Effector CD8-positive, alpha-beta T cell (primary cell): ENCODE measurements at places on chromosomes 2 and 18.

DNA sequence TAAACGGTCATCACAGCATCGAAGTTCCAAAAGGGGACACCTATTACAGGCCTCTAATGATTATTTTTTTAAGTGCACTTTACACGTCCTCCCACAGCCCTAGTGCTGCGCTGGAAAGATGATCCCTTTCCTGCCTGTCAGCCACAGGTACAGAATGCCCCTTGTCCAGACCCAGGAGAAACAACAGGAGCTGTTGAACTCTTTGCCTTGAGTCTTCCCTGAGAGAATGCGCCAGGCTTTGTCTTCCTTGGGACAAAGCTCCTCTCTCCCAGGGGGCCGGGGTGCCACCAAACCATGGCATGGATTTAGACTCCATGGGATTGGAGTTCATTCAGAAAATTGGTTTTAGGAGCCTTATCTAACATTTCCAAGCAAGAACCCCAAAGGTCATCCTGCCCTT lies 319.0 kb upstream of the SOX11 start:
- DNase-seq, result no peak

GRCh38 chr18:45290364-45290763 lies 324.9 kb upstream of the SLC14A2 start:
- DNase-seq, result no peak

GRCh38 chr2:37767959-37768925 lies 96.8 kb upstream of the CDC42EP3 start:
- DNase-seq, result no peak

GRCh38 chr2:47403609-47404193 lies 745 bp downstream of the MSH2 start:
- no peak for DNase-seq

DNA sequence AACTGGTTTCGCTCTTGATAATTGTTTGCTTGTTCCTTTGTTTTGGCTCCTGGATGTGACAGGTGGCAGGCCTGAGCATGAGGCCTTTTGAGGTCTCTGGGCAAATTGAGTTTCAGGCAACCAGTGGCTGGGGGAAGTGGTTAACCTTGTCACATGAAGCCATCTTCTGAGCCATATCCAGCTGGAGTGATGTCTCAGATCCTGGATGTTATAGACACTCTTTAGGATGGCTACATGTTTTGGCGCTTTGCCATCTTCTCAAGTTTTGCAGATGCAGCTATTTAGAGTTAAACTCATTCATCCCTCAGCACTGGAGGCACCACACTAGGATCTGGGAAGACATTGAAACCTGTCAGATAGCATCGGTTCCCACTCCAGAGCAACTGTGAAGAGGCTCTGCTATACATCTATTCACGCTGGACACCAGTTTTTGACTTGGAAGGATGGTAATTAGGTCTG lies 25.3 kb upstream of the TACR1 start:
- DNase-seq, result no peak

- no peak for DNase-seq
These were observed 53.8 kb downstream of the TGOLN2 start for GRCh38 chr2:85273738-85274731.

DNA sequence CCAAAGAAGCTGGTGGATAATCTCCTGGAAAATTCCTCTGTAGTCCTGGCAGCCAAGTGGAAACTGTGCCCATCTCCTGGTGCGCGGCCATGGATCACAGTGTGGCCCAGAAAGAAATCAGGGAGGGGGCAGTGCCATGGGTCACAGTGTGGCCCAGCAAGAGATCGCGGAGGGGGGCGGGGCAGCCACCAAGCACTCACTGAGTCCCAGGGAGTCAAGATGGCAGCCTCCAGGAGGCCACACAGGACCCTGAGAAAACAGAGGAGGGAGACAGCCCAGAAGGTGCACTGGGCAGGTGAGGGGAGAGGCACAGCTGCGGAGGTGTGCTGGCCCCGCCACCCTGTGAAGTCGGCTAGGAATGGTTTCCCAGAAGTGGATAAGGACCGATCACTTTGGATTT lies 8.1 kb upstream of the ATP6V1B1 start:
- no peak for DNase-seq

- DNase-seq, result no peak
These were observed 7.5 kb upstream of the YPEL5 start for GRCh38 chr2:30139131-30139870.

DNA sequence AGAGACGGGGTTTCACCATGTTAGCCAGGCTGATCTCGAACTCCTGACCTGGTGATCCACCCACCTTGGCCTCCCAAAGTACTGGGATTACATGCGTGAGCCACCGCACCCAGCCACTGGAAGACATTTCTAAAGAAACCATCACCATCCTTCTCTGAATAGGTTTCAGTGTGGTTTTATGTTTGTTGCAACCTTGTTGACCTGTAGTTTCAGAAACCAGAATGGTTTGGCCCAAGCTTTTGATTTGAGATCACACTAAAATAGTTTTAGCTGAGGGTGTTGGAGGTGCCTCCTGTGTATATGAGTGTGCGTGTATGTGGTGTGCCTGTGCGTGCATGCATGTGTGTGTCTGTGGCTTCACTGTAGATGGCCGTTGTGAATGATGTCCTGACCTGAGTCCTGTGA lies 26.2 kb downstream of the INPP4A start:
- no peak for DNase-seq

- no peak for DNase-seq
These were observed 99.8 kb downstream of the METTL4 start for GRCh38 chr18:2471523-2471922.

DNA sequence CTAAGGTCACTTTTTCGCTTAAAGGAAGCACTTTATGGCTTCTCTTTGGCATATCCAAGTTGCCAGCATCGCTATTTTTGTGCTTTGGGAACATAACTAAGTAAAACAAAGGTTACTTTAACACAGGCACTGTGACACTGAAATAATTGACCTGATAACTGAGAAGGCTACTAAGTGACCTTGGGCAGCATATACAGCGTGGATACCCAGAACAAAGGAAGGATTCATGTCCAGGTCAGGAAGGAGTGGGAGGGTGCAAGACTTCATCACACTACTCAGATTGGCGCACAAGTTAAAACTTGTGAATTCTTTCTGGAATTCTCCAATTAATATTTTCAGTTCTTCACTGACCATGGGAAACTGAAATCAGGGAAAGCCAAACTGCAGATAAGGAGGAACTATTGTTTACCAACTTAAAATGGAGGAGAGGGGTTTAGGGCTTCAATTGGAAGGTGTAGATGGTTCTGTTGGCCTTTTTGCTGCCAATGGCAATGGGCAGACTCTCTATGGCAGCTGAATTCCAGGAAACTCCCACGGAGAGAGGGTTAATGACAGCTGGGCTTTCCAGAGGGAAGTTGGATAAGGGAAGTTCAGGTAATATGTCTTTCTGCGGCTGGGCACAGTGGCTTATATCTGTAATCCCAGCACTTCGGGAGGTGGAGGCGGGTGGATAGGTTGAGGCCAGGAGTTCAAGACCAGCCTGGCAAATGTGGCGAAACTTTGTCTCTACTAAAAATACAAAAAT lies 45.3 kb downstream of the COMMD1 start:
- no peak for DNase-seq

DNA sequence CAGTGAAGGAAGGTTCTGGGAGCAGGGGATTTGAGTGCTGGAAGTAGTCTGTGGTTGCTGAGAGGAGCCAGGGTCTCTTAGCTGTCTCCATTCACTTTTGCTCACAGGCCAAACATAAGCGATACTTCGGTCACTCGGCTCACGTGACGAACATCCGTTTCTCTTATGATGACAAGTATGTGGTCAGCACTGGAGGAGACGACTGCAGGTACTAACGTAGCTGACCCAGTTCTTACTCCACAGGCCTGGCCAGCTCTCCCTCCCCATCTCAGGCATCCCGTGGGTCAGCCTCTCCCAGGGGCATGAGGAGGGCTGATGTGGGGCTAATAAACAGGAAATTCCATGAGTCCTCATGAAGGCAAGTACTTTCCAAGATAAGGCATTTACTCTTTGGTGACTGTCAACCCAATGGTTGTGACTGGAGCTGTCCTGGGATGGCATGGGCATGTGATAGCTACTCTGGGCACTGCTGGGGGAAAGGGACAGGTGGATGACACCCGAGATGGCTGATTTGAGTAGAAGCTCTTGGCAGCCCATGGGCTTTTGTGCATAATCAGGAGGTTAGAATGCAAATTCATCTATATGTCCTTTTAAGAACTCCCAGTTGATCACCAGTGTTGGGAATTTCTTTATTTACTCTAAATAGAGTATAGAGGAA lies 81.6 kb downstream of the RTN4 start:
- no peak for DNase-seq

GRCh38 chr2:200300638-200301314 lies 5.7 kb upstream of the SPATS2L start:
- no peak for DNase-seq

- no peak for DNase-seq
These were observed 160.9 kb downstream of the ZEB2 start for GRCh38 chr2:144358979-144359541.

GRCh38 chr2:235026649-235027557 lies 75.1 kb downstream of the SH3BP4 start:
- no peak for DNase-seq

DNA sequence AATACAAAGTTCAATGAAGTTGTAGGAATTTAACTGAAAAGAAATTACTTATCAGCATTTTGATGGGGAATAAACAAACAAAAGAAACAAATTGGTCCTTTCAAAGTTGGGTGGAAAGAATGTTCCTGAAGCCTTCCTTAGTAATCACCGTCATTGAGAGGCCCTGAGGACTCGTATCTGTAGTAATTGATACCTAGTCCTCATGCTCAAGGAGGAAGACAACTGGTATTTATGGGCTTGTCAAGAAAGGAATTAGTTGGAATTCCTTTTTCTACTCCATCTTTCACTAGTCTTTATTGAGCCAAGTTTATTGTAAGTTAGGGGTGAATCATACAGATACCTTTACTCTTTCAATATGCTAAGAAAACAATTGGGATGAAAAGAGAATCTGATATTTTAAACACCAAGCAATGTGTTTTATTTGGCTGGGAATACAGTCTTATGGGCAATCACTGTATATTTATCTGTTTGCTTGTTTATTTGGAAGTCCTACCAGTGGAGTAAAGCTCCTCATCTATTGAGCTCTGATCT lies 324.8 kb downstream of the ARHGAP15 start:
- DNase-seq, result no peak

DNA sequence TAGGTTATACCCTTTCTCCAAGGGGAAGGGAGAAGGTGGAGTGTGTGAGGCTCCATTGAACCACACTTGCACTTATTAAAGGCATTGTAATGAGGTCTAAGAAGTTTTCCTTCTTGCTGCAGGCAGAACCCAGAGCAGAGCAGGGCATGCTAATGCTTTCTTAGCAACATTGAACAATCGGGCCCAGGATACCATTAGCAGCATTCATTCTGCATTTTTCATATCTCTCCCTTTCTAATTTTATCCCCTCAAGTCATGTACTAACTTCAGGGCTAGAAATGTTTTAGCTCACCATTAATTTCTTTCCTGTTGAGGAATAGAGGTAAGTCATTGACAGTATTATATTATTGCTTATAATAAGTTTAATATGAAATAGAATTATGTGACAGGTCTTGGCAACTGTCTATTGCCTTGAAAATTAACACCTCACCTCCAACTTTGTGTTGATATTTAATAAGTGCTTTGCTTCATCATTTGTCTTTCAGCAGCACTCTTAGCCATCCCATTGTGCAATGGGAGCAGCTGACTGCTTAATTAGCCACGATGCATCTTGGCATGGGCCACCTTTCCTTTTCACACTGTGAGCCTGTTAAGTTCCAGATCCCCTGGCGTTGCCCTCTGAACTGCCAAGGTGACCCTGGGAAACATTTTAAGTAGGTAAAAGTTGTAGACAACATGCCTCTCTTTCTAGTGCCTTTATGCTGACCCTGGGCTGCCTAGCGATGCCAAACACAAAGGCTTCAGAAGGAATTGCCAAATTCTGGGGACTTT lies 300.8 kb upstream of the MEX3C start:
- no peak for DNase-seq

- DNase-seq, result no peak
These were observed 1399.6 kb upstream of the ZEB2 start for GRCh38 chr2:145919477-145919876.

DNA sequence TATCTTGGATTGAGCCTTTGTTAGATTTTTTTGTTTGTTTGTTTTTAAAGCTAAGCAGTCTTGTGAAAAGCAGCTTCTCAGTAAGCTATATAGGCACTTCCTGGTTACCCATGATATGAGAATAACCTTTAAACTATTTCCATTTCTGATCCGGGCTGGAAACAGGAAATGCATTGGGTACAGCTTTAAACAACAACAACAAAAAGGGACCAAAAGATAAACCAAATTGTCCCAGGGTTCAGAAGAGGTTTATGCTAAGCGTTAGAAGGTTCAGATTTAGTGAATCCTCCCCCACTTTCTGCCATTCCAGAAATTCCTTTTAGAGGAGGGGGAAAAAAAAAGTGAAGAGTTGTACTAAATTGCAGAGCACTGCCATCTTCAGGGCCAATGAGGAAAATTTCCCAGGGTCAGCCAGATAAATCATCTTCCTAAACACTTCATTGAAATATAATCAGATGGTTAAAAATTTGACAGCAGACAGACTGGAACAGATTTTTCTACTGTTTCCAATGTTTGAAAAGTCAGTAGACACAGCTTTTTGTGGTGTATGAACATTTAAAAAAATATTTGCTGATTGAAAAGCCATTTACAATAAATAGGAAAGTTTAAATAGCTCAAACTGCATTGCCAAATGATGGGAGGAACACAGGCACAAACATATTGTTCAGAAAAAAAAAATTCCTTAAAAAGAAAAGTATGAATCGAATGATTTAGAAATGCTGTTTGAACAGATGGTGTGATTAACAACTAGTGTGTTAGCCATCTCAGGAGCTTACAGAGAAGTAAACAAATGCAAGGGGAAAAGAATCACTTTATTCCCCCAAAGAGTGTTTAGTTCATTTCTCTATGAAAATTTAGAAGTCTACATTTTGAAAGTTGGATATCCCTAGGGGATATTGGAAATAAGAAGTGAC lies 189.9 kb upstream of the TANK start:
- no peak for DNase-seq

GRCh38 chr18:75201282-75202270 lies 7.4 kb downstream of the PTGR3 start:
- DNase-seq, result no peak

GRCh38 chr2:20484810-20485611 lies 38.1 kb downstream of the RHOB start:
- DNase-seq, result no peak

GRCh38 chr2:152520759-152521158 lies 185.8 kb downstream of the FMNL2 start:
- no peak for DNase-seq

DNA sequence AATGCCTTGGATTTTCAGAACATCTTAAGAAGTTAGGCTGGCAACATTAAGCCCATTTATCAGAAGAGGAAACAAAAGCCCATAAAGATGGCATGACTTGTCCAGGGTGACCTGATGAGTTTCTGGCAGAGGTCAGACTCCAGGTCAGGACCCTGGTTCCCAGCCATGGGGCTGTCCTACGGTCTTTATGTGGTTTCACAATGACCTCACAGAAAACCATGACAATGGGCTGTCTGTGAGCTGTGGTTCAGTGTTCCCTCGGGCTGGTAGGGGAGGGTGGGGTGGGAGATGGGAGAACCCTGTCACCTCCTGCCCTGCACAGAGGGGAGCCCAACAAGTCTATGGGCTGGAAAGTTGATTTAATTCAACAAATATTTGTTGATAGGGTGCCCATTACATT lies 101.8 kb downstream of the LOXHD1 start:
- DNase-seq, result no peak

- no peak for DNase-seq
These were observed 60.9 kb downstream of the C18orf63 start for GRCh38 chr18:74376523-74376922.
